ENCODE measurements at places on chromosomes 3 and 15.

DNA sequence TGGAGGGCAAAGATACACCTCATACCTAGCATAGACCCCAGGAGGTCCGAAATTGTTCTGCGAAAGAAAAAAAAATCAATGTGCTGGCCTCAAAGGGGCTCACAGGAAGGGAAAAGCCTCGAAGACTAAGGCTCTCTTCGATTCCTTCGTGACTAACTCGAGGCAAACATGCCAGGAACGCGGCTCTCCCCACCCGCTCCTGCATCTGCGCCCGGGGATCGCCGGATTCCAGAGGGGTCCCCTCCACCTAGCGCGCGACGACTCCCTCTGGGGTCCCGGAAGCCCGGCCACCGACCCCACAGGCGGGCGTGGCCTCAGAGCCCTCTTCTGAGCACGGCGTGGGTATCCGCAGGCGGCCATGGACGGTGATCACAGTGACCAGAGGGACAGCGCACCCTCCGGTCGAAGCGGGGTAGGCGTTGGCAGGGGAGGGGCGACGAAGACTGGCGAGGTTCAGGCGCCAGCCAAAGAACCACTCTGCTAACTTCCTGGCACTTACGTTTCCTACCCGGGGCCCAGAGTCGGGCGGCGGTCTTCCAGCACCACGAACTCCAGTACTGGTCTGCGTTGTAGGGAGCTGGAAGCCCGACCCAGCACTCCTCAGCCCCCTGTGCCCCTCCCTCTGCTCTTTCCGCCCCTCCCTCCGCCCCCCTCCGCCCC lies 515 bp upstream of the EIF3J start:
- no peak for DNase-seq

- no peak for DNase-seq
Observed at GRCh38 chr15:69853544-69853951, 244.2 kb downstream of the TLE3 start.

DNA sequence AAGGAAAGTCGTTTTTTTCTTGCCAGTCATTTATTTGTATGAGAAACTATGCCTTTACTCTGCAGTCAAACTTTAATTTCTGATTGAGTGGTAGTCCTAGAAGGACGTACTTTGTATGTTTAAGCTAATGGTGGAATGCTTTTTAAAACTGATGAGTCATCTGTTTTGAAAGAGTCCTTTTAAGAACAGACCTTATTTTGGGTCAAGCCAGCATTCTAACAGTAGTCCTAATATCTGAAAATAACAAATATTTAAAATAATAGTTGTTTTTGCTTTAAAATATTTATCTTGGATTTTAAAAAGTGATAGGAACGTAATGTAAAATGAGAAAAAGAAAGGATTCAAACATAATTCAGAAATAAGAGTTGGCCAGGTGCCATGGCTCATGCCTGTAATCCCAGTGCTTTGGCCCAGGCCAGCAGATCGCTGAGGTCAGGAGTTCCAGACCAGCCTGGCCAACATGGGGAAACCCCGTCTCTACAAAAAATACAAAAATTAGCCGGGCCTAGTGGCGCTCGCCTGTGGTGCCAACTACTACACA lies 1.3 kb upstream of the LRRC58 start:
- DNase-seq: no peak

- DNase-seq: no peak
Observed at GRCh38 chr15:81785181-81785580, 260.6 kb downstream of the MEX3B start.

- DNase-seq: peak; percentile 8
Observed at GRCh38 chr15:80694611-80695098, 455 bp upstream of the ABHD17C start.

DNA sequence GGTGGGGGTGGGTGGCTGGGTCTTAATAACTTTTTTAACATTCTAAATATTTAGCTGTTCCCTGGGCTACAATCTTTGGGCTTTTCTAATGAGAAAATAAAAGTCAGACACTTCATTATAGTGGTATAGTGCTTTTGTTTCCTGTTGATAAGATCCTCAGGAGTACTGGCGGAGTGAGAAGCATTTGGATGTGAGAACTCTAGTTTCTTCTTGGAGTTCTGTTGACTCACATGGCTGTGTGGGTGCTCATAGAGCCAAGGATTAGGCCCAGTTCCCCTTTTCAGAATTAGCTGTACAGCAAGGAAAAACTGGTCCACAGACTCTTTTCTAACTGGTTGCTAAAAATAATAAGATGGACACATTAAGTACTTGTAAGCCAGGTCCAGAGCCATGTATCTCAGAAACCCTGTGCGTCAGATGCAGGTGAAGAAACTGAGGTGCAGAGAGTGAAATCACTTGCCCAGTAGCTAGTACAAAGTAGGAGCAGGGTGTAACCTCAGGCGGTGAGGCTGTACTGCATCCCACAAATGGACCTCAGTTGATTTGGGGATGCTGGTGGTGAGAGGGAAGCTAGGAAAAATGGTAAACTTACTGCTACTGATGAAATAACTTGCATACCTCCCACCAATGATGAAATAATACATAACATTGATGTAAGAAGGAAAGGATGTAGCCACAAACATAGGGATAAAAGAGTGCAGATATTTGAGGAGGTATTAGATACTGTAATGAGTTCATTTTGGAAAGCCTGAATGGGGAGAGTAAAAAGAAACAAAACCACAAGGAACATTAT lies 2.3 kb downstream of the ITPR1 start:
- no peak for DNase-seq
